CD4-positive, alpha-beta T cell treated with Interferon gamma for 1 hour (primary cell): ENCODE measurements at places on chromosomes 11 and 22.

DNA sequence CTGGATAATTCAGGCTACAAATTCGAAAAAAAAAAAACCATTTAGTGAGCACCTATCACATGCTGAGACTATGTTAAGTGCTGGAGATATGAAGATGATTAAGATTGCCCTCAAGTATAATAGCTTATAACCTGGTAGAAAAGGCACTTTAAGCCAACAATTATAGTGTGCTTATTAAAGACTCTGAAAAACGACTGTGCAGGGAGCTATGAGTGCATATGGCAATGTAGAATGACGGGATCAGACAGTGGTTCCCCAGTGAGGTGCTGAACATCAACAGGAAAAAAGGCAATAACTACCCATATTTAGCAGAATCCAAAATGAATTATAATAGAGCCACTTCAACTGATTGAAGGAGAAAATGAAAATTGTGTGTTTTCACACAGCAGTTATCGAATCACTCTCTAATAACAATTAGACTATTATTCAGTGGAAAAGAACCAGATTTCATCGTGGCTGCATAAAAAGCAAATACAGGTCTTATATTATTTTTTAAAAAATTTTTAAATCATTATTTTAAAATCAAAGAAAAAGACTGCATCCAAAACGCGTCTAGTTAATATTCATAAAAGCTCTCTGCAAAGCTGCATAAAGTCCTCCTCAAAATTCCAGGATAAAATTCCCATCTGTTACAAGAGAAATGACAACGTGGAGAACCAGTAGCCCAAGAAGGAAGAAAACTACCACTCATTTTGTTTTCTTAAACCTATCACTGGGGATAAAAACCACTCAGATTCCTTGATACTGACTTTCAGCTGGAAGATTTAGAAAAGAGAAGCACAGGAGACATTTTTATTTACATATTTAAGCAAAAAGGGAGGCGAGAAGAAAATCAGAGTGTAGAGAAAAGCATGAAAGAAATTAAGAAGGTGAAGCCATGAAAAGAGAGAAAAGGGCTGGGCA, 1.1 kb downstream of the MTMR2 start:
- DNase-seq: no peak

DNA sequence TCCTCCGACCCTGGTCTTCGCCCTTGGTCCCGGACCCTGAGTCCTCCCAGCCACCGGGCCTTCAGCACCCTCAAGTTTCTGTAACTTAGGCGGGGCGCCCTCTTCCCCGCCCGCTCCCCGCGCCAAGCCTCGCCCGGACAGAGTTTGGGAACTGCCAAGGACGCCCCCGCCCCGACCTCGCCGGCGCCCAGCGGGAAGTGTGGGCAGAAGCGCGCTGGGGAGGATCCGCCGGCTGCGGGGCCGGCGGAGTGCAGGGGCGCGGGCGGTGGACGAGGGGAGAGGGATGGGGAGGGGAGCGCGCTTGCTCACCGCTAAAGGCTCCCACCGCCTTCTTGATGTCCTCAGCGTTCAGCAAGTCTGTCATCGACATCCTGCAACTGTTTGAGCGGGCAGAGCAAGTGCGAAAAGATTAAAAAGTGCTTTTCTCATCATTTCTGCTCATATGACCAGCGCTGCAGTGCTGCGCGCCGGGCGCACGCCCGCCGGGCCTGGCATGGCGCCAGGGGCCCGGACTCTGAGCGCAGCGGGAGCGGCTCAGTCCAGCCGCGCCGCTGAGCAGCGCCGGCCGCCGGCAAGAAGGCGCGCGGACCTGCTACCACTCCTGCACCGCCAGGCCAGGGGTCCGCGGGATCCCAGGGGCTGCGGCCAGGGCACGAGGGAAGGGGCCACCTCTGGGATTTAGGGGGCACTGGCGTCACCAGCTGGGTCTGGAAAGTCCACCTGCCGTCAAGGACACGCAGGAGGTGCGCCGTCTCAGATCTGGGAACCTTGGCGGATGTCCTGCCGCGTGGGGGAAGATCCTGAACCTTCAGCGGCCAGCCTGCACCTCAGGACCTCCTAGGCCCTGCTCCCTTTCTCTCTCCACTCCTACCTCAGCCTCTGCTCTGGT, at the start of gene PVALB:
Gene PVALB (minus strand): TSS at position 400 of the 889 bp plus-strand sequence. CDS start 30 bp downstream, at position 370.
- no peak for DNase-seq

GRCh38 chr11:112161012-112161411, 2.9 kb downstream of the IL18 start:
- DNase-seq: no peak

- DNase-seq: no peak
Observed at GRCh38 chr11:12276831-12277475, 100.4 kb upstream of the PARVA start.

DNA sequence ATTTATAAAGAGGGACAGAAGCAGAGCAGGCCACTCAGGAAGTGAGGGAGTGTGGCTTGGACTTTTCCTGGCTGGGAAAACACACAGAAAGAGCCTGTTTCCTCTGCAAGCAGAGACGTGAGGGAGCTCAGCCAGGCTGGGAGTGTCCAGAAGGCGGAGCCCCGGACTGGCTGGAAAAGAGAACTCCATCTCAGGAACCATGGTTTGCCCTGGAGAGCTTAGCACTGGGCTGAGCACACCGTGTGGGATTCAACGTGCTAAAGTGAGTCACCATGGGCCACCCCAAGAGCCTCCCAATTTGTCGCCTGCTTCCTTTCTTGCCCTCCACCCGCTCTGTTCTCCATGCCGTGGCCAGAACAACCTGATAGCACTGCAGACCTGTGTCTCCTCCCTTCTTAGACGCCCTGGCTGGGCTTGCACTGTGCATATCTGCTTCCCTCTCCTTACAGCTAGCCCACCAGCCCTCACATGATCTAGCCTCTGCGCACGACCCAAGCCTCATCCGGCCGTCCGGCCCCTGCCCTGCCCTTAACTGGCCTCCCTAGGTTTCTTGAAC, 51.8 kb downstream of the GALNT18 start:
- DNase-seq: no peak

- no peak for DNase-seq
Observed at GRCh38 chr22:20887375-20887774, 28.6 kb downstream of the SNAP29 start.

- DNase-seq: no peak
Observed at GRCh38 chr11:69444381-69445130, 36.9 kb upstream of the LINC01488 start.

DNA sequence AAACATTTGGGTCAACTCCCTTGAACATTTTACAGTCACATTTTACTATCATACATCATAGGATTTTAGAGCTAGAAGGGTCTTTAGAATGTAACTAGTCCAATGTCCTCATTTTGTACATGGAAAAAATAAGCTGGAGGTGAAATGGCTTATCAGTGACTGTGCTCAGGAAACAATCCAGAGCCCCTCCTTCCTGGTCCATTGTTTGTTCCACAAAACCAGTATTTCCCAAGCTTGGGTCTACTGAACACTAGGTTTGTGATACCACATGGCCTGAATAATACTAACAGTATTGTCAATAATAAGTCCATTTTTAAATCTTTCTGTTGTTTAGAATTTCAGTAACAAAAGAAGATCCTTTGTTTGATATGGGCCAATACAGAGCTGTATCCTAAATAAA, 27.1 kb downstream of the PDGFD start:
- DNase-seq: no peak

DNA sequence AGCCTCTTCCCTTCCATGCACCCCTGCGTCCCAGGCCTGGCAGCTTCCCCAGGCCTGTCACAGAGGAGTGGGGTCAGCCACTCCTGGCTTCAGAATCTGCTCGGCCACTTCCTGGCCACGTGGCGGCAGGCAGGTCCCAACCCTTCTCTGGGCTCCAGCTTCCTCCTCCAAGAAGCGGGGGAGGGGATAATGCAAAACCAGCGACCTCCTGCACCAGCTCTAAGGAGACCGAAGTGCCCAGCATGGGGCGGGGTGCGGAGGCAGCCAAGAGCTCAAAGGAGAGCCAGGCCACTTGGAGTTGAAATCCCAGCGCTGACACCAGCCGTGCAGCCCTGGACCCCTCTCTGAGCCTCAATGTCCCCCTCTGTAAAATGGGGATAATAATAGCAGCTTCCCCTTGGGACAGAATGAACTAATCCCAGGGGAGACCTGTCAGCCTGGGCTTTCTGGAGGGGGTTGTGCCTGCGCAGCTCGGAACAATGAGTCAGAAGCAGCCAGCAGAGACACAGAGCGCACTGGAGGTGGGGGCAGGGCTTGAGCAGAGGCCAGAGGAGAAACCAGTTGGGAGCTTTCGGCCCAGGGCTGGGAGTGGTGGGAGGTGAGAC, 22.8 kb upstream of the PICK1 start:
- DNase-seq: no peak

GRCh38 chr11:123384116-123384515, 46.0 kb upstream of the GRAMD1B start:
- DNase-seq: no peak

- DNase-seq: no peak
Observed at GRCh38 chr22:33347002-33347401, 288.8 kb upstream of the SYN3 start.

DNA sequence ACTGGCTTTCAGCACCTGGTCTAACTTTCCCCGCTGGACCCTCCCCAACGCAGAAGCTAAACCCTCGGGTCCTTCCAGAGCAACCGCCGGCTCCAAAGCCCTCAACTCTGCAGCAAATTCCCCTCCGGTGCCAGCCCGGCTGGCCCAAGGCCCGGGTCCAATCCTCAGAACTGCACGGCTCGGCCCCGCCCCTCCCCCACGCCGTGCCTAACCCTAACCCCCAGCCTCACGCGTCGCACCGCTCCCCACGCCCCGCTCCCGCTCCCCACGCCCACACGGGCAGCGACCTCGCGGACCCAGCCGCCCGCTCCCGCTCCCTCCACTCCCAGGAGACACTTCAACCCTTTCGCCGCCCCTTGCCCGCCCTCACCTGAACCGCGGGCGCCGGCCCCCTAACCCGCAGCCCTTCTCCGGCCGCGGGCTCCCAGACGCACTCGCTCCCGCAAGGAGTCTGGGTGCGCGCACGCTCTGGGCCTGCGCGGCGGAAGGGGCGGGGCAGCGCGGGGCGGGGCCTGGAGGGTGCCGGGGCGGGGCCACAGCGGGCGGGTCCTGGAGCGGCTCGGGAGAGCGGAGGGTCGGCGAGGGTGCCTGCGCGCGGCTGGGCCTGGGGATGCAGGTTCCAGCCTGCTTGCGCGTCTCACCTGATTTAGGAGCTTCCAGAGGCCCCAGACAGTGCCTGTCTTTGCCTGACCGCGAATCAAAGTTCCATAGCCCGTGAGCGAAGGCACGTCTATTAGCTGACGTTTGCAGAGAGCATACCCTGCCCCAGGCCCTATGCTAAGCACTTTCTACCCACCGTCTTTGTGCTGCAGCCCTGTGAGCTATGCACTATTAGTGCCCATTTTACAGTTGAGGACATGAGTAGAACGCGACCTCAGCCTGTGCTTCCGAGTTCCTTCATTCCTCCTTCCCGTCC, at the start of gene NFRKB:
Gene NFRKB (minus strand): TSS at position 453 of the 916 bp plus-strand sequence. CDS start 2,729 bp downstream, outside the sequence.
- DNase-seq: peak; percentile 84

- DNase-seq: no peak
Observed at GRCh38 chr11:61281581-61282250, 13.4 kb downstream of the VWCE start.

DNA sequence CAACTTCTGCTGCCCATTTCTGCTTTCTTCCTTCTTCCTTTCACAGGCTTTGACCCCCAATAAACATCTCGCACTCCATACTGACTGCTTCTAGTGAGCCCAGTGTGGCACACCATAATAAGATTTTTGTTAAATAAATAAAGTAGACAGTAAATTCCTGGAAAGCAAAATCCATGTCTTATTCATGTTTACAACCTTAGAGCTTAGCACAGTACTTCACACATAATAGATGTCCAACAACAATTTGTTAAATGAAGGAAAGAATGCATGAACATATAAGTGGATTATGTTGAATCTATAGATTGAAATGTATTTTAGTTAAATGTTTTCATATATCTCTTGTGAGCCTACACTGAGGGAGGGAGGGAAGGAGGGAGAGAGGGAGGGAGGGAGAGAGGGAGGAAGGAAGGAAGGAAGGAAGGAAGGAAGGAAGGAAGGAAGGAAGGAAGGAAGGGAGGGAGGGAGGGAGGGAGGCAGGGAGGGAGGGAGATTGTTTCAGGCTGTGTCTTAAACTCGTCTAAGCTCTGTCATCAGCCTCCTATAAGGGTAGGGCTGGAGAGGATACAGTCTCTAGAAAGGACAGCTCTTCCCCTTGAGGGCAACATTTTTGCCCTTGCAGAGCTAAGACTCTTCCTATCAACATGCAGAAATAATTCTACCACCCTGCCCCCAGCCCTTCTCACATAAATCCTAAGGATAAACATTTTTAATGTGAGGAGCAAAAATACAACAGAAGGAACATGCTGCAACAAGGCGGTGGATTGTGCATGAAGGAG, 168.1 kb downstream of the BARX2 start:
- no peak for DNase-seq

GRCh38 chr11:2860636-2861035, 24.9 kb downstream of the CDKN1C start:
- DNase-seq: peak; percentile 23

- no peak for DNase-seq
Observed at GRCh38 chr11:11923828-11924227, 82.1 kb downstream of the USP47 start.

- peak; percentile 62 for DNase-seq
Observed at GRCh38 chr11:64879244-64879900, 951 bp upstream of the EHD1 start.

GRCh38 chr11:79768343-79768742, 327.5 kb upstream of the TENM4 start:
- DNase-seq: no peak

DNA sequence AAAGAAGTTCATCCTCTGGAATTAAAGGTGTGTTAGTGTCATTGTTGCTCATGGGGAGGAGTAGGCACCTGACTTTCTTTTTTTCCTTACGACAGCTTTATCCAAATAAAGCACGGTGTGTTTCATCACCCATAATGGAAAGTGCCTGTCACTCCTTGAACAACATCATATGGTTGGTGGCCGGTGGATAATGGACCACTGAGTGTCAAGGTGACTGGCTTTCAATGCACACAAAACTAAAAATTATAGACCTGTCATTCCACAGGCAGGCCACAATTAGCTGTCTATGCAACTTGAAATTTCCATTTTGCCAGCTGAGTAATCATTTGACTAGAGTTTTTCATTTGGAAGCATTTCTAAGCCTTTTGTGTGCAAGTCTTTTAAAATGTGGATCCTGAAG, 45.0 kb upstream of the MPPED2 start:
- DNase-seq: no peak

GRCh38 chr22:40855071-40855978, 1.1 kb downstream of the ST13 start:
- no peak for DNase-seq

DNA sequence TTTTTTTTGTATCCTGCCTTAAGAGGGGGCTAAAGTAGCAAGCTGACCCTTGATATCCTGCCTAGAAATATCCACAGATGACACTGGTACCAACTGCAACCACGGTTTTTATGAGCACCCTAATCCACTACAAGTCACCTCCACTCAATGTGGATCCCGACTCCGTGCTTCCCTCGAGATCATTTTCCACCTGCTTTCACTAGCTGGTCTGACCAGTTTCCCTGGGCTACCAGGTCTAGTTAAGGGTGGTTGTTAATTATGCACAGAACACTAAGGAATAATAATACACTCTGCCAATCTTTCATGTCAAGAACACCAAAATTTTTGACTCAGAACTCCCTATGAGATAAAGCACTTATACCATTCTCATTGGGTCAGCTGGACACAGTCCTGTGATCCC, 82.3 kb downstream of the ABTB2 start:
- no peak for DNase-seq
